ENCODE measurements at places on chromosomes 11 and 22.

DNA sequence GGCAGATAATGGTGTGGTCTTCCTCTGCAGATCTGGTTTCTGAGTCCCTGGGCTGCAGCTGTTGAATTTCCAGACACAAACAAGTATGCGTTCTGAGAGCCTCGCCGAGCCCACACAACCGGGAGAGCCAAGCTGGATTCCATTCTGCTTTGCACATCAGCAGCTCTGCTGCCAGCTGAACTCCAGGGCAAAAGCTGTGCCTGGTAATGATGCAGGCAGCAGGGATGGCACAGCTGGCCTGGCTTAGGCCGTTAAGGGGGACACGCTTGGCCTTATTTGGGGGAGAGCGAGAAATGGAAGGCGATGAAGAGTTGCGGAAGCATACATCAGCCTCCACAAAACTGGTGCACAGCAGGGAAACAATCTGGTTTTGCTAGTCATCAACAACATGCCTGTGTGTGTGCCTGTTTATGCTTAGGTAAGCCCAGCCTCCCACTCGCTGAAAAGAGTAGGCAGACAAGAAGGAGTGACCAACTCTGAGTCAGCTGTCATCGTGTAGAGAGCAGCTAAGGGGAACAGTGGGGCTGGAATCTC is 25.1 kb downstream of the ADAMTS8 start:
- DNase-seq: no peak

- no peak for DNase-seq
These were observed 9.5 kb upstream of the NPAS4 start for GRCh38 chr11:66411323-66411722.

DNA sequence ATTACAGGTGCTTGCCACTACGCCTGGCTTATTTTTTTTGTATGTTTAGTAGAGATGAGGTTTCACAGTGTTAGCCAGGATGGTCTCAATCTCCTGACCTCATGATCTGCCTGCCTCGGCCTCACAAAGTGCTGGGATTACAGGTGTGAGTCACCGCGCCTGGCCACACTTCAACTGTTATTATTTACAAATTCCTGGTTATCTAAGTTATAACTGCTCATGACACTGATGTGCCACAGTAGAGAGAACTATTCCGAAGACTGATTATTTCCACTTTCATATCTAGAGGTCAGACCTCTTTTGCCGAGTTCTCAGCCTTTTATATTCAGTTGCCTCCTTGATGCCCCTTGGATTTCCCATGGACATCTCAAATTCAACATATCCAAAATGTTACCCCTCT is 3.9 kb upstream of the NUP160 start:
- no peak for DNase-seq

- DNase-seq: no peak
These were observed 1183.6 kb downstream of the BRD1 start for GRCh38 chr22:48644108-48644507.

- no peak for DNase-seq
These were observed 505.4 kb downstream of the KCNA4 start for GRCh38 chr11:29511394-29511793.

DNA sequence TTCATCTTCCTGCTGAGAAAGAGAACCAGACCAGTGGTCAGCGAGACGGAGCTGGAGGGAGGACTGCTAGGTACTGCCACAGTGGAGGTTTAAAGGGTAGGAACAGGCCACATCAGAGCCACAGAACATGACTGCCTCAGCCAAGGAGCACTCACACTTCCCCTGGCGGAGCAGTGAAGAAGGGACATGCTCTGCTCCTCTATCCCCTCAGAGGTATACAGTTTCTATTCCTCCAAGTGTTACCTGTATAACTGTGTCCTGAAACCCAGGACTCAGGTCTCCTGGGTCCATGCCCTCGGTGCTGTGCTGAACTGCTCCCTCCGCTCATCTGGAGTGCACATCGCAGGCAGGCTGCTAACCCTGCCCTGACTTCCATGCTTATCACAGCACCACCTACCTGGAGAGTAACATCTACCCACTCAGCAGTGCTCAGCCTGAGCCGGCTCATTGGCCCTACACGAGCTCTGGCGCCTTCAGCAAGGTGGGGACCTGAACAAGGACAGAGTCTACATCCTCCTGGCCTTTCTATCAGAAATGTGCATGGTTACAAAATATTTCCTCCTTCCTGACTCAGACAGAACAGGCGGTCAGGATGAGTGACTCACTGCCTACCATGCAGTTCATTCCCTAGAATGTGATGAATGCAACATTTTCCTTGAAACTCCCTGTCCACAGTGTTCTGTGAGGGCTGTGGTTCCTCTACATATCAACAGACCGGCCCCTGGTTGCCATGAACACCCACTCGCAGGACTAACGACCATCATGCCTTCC is 52.9 kb downstream of the C11orf58 start:
- no peak for DNase-seq

DNA sequence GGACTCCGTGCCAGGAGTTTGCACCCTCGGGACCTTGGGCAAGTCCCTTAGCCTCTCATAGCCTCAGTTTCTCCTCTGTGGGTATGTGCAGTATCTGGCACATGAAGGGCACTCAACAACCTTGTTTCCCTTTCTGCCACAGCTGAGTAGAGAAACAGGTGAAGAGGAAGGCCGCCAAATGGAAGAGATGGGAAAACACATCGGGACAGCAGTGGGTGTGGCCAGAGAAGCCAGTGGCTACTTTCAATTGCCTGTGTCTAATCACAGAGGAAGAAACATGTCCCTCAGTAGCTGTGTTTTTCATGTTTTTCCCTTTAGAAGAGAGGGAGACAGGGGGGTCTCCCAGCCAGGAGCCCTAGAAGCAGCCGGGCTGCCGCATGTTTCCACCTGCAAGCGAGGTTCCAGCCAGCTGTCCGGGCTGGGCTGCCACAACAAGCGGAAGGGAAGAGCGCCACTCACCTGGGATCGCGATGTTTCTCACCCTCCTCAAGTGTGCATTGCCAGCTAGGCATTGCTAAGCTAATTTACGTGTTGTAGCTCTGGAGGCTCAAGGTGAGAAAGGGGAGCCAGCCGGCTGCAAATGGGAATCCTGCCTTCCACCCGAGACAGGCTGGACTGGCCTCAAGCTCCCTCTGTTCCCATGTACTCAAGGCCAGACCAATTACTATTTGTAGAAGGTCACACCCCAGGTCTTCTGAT is 16.7 kb downstream of the ASPHD2 start:
- no peak for DNase-seq

DNA sequence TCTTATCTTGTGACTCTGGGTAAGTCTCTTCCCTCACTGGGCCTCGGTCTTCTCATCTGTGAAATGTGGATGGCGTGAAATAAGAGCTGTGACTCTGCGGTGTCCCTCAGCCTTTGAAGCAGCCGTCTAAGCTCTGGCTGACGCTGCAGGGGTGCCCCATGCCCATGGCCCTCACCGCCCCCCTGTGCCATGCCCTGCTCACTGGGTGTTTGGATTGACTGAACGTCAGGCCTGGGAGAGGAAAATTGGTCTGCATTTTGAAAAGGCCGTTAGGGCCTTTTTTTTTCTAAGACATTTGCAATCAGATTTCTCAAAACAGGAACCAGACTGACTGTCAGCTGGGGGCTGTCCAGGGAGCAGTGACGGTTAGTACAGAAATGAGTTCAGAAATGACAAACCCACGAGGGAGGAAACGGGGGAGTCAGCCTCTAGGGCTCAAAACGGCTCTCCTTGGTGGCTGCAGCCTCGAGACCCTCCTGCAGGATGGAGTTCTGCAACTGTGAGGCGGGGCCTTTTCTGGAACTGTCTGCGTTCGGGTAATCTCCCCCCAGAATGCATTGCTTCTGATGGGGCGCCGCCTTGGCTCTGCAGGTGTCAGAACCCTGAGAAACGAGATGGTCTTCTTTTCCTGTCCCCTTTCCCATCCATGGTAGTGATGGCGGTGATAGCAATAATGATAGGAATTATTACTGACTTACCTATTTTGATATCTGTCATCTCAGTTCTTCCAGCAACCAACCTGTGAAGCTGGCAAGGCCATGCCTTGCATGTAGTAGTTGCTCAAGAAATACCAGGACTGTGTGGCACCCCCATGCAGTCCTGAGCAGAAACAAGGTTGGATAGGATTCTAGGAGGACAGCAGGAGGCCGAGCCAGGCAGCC is 2.0 kb downstream of the GRK2 start:
- DNase-seq: peak; percentile 57

DNA sequence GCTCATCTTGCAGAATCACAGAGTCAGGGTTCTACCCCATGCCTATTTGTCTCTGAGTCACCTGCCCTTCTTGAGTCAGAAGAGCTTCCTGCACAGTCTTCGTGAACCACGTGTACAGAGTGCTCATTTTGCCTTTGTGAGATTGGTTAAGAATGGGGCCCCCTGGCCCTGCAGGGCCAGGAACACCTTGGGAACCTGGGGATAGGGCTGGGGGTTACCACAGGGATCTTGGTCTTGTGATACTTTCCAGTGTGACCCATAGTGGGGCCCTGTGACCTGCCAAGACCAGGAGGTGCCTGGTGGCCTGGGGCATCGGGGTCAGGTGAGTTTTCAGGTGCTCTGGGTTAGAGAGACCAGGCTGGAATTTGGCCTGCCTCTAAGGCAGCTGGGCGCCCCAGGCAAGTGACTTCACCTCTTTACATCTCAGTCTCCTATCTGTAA is 9.4 kb downstream of the TMPRSS13 start:
- no peak for DNase-seq

GRCh38 chr11:45043755-45044475 is 93.2 kb upstream of the TP53I11 start:
- DNase-seq: no peak

GRCh38 chr11:44949160-44950030 is 1.3 kb downstream of the TP53I11 start:
- DNase-seq: no peak

DNA sequence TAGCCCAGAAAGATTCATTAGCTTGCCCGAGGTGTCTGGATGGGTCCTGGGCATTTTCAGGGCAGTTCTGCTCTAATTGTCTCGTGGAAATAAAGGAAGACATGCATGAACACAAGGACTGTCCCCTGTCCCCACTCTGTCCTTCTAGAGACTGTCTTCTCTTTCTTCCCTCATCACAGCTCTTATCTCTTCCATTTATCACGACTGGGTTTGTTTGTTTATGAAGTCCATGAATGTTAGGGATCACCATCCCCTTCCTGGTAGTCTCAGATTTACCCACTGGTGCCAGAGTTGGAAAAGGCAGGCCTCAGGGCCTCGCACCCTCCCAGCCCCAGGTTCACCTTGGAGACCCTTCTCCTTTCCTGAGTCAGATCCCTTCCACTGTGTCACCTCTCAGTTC is 134.8 kb downstream of the PARVA start:
- no peak for DNase-seq

DNA sequence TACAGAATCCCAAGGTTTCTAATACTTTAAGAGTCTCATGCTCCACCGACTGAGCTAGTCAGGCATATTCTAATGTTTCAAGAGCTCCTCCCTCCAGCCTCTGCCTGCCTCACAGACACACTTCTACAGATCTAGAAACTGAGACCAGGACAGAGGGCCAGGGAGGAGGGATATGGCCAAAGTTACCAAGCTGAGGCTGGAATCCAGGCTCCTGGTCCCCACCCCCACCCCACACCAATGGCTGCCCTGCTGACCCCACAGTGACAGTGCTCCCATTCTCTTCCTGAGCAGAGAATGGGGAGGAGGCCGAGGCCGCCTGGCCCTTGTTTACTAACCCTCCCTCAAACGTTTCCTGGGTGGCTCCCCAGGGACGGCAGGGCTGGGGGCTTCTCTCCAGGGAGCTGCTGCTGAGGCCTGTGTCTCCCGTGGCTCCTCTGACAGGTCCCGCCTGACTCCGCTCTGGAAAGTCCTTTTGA is 2.2 kb downstream of the PLEKHB1 start:
- no peak for DNase-seq

GRCh38 chr22:25202290-25202921 is 2.7 kb downstream of the CRYBB3 start:
- peak; percentile 24 for DNase-seq

DNA sequence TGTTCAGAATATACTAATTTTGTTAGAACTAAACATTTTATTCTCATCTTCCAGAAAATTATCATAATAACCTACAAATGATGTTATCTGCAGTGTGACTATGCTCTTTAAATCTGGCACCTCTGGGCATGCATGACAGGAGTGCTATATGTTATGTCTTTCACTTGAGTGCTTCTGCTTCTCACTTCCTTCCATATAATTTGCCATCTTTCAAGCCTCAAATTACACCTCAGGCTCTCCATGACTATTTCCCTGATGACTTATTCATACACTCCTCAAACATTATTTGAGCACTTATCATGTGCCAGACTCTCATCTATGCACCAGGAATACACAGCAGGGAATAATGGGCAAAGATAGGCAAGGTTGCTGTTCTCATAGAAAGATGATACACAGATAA is 219.3 kb upstream of the POU2AF2 start:
- no peak for DNase-seq
